Activated CD4-positive, alpha-beta memory T cell treated with anti-CD3 and anti-CD28 coated beads, Interleukin-2, amount 10 ng/mL, durations not matched to agents 7 days and 5 days (primary cell): ENCODE measurements at places on chromosomes 16 and 17. TPM values are rescaled to one million over a fixed set of nuclear protein-coding genes. Genes with fewer than 3 reads are reported as not detected.

- DNase-seq = no peak
These were observed 5.3 kb upstream of the DDX52 start for GRCh38 chr17:37648555-37648954.

GRCh38 chr16:86287664-86288201 is 222.6 kb upstream of the FOXF1 start:
- DNase-seq = no peak

DNA sequence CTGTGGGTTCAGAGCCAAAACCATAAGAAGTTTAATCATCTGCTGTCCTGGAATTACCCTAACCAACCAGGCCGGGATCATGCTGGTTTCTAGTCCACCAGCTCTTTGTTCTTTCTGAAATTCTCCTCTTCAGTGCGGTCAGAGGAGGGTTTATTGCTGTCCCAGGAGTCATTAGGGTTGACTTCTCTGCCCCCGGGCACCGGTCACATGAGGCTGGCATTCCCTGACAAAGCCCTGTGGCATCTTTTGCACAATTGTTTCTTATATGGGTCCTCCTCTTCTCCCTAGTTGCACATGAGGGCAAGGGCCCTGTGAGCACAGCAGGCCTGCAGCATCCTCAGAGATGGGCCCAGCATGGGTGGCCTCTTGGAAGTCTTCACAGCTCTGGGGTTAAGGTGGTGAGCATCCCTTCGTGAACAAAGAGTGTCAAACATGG is 243.9 kb downstream of the IRF8 start:
- no peak for DNase-seq

The SNRNP25 gene
- 29.7 TPM for total RNA-seq

GRCh38 chr16:81482329-81483063 is 37.9 kb downstream of the CMIP start:
- no peak for DNase-seq

The ADGRG1 gene
- 8.3 TPM for total RNA-seq

The GRIN2A gene
- not detected for total RNA-seq

GRCh38 chr16:75112734-75113491 is 3.7 kb downstream of the LDHD start:
- DNase-seq = no peak

DNA sequence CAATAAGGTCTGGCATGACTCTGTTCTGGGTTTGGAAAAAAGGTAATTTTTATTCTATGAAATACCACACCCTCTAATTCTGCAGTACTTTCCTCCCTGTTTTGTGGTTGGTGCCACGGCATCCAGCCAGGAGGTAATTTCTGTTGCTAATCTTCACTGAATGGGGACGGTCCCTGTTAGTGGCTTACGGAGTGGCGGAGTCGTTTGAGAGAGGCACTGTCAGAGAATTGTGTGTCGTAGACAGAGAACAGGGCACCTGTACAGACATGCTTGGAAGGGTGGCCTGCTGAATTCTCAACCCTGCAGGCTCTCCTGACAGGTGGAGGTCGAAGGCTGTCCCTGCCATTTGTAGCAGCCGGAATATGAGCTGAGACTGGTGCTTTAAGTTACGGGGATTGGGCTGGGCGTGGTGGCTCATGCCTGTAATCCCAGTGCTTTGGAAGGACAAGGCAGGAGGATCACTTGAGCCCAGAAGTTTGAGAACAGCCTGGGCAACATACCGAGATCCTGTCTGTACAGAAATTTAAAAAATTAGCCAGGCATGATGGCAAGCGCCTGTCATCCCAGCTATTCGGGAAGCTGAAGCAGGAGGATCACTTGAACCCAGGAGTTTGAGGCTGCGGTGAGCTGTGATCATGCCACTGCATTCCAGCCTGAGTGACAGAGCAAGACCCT is 33.2 kb downstream of the EEF2K start:
- no peak for DNase-seq

DNA sequence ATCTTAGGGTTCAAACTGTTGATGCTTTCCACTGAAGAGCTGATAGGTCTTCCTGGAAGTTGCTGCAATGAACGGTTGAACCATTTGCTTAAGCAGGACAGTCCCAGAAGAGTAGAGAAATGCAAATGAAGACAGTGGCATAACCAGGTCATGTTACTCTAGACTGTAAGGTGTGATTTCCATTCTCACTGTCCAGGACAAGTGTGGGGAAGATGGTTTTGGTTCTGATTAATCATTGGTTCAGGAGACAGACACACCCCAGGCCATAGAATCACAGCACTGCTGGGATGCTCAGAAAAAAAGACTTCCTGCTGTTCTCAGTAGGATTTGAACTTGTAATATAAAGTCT is 34.8 kb upstream of the XYLT2 start:
- DNase-seq = no peak

The FMNL1 gene
- total RNA-seq = 465 TPM

The GAST gene
- total RNA-seq = not detected

DNA sequence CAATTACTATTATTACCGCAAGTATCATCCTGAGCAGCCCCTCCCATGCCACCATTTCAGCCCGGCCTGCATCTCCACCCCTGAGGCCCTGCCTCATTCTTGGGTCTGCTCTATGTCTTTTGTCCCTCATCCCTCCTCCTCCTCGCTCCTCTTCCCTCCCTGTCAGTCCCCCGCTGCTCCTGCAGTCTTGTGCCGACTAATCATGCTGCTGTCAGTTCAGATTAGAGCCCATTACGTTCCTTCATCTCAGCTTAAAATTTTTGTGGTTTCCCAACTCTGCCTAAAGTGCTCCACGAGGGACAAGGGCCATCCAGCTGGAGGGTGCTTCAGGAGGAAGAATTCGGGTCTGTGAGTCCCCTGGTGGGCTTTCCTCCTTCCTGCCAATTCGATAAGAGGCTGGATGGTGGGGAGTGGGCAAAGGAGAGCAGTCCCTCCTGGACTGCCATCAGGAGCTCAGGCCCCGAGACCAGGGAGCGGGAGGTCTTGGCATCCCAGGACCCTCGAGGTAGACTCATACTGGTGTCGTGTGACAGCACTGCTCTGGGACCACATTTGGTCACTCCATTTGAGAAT is 32.9 kb upstream of the GOSR2 start:
- DNase-seq = no peak

- DNase-seq = no peak
These were observed 53.8 kb upstream of the ARL6IP1 start for GRCh38 chr16:18855196-18855595.

The SMPD3 gene
- 0.53 TPM for total RNA-seq

DNA sequence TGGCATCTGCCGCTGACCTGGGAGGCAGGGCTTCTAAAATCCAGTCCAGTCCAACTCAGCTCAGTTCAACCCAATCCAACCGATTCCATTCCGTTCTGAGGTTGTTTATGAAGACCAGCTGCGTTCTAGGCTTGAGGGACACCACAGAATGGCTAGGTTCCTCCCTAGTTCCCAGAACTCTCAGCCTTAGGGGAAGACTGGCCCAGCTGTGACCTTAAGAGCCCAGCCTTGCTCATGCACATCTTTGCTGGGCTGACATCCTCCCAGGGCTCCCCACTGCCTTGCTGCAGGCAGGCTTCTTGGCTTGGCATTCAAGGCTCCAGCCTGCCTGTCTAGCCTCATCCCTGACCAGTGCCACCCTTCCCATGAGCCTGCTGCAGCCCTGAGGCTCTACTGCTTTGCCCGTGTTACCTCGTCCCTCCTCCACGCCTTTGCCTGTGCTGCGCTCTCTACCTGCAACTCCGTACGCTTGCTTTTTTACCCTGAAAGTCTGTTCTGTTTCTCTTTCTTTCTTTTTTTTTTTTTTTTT is 7.9 kb downstream of the SLC12A3 start:
- DNase-seq = no peak

DNA sequence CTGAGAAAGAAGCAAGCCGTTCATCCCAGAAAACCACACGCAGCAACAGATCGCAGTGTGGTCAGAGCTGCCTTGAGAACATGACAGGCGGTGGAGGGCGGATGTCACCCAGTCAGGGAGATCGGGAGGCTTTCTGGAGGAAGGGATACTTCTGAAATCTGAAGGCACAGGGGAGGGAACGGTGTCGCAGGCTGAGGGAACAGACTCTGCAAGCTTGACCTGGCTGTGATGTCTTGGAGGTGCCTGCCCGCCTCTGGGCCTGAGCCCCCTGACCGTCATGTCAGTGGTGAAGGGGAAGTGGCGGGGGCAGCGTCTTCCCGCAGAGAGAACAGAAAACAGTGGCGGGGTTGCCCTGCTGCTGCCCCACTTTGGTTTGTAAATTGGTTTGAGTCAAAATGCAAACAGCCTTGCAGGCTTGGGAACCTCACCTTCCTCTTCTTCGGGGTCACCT is 8.1 kb upstream of the ATP2A3 start:
- DNase-seq = peak; percentile 34

- DNase-seq = peak; percentile 35
These were observed 28.0 kb downstream of the ZCCHC14 start for GRCh38 chr16:87464691-87465300.

DNA sequence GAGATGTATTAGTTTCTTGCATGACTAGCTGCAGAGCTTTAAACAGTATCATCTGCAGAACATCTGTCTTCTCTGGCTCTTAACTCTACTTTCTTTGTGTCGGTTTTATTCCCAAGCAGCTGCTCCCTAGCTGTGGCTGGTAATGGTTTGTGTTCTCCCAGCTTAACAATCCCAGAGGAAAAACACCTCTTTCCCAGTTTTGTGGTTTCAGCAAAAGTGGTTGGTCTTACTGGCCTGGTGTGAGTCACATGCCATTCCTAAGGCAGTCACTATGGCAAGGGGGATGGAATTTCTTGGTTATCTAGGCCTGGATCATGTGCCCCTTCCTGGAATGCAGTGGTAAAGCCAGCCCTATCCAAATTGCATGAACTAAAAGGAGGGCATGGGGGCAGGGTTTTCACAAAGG is 27.5 kb downstream of the OMG start:
- no peak for DNase-seq

DNA sequence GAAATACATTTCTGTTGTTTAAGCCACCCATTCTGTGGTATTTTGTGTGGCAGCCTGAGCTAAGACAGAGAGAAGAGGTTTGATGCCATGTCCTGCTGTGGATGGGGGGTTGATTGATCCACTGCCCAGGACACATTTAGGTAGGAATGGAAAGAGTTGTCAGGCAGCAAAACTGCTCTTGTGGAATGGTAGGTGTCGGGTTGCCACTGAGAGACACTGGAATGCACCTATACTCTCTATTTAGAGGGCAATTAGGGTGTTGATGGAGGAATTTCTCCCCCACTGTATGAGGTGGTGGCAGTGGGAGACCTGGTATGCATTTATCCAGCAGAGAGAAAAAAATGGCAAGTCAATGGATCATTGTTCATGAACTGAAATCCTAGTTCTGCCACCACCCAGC is 30.9 kb downstream of the CBLN1 start:
- no peak for DNase-seq

DNA sequence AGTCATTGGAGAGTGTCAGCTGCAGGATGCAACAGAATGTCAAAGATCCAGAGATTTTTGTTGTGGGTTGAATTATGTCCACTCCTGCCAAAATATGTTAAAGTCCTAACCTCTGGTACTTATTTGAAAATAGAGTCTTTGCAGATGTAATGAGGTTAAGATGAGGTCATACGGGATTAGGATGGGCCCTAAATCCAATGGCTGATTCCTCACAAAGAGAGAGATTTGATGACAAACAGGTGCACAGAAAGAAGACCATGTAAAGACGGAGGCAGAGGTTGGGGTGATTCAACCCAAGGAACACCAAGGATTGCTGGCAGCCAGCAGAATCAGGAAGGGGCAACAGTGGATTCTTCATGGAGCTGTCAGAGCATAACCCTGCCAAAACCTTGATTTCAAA is 34.5 kb upstream of the USP22 start:
- DNase-seq = no peak

The AMDHD2 gene
- total RNA-seq = 55.5 TPM

The CES5A gene
- total RNA-seq = not detected

- no peak for DNase-seq
These were observed 1.7 kb upstream of the GPT2 start for GRCh38 chr16:46882304-46882939.

DNA sequence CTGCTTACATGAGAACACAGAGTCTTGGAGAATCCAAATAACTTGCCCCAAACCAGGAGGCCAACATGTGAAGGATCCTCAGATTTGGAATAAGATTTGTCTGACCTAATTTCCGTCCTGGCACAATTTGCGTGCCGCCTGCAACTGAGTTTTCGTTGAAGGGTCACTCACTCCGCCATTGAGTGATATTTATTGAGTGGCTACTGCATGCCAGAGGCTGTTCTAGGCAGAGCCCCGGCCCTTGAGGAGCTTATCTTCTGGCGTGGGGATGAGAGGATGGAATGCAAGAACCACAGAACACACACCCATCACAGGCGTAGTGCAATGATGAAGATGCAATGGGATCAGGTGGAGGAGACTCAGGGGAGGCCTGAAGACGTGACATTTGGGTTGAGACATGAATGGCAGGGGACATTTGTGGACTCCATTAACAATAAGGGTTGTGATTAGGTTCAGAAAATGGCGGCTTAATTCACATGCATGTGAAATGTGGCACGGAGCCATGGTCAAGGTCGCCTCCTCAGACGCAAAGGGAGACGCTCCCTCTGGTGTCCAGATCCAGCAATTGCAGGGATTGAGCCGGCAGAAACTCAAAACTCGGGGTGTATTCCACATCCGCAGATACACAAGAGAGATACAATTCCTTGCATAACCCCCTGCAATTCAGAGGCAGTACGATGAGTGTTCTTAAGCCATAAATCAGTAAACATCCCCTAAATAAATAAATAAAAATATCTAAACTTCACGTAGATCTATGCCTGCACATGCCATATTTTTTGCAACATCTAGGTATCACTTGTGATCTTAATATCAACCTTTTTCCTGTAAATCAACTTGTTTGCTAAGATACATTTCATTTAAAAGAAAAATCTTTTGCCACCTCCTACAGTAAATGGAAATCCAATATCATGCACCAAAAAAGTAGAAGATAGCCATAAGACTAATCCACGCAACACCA is 57.9 kb upstream of the CACNG4 start:
- DNase-seq = peak; percentile 71

The ALOX15B gene
- total RNA-seq = not detected

The PPL gene
- 0.08 TPM for total RNA-seq

DNA sequence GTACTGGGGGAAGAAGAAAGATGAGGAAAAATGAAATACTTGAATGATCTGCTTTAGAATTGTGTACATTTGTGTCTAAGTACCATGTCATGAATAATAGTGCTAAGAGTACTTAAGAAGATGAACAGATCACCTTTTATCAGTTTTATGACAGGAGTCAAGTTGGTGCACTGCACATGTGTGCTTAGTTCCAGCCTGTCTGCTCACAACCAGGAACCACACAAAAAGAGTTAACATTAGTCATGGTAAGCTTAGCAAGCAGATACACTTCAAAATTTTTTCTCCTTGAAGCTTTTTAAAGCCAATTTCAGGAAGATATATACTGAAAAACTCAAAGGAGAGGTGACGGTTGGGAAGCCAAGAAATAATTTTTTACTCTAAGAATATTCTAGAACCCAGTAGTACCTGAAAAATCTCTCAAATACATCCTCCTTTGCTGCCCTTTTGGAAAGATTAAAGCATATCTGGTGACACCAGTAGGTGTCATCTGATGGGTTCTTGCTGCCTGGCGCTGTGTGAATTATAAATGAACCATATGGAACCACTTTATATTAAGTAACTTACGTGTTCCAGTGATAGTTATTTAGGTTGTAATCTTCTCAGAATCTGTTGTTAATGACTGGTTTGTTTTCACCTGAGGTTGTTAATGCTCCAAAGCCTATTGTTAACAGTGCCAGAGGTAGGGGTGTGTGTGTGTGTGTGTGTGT is 93.4 kb downstream of the MSI2 start:
- no peak for DNase-seq
